ENCODE measurements at places on chromosomes 2 and 18. TPM values are rescaled to one million over a fixed set of nuclear protein-coding genes. Genes with fewer than 3 reads are reported as not detected.

- H3K27ac ChIP-seq: no peak overlapping the region
- no peak overlapping the region for H3K4me3 ChIP-seq
- no peaks in the 10 kb centered on the region for H3K4me1 ChIP-seq
- no peaks in the 10 kb centered on the region for H3K27me3 ChIP-seq
- no peak for DNase-seq
These were observed 223.0 kb downstream of the NBAS start for GRCh38 chr2:15337996-15338666.

GRCh38 chr2:5926871-5927512 is 234.8 kb downstream of the SOX11 start:
- no peak overlapping the region for H3K27ac ChIP-seq
- no peaks in the 10 kb centered on the region for H3K4me1 ChIP-seq
- H3K27me3 ChIP-seq: no peaks in the 10 kb centered on the region
- no peak for DNase-seq

- H3K27ac ChIP-seq: no peak overlapping the region
- no peak overlapping the region for H3K4me3 ChIP-seq
- peaks cover 14% of the 10 kb centered on the region for H3K4me1 ChIP-seq
- DNase-seq: no peak
- no peaks in the 10 kb centered on the region for H3K27me3 ChIP-seq
These were observed 51.9 kb downstream of the PTPRM start for GRCh38 chr18:7618891-7619442.

DNA sequence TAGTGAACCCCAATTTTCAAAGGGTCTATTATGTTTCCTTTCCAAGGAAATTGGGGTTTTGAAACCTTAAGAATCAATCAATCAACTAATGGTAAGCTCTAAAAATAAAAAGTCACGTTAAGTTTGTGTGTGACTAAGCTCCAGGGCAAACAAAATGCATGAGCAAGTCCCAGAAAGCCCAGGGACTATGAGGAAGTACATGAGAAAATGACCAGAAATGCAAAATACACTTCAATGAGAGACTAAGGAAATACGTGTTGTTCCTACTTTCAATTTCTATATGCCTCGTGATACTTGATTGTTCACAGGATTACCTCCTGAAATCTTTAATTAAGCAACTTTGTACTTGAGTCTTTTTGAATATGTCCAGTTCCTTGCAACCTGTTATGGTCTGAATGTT is 684.4 kb upstream of the SYT4 start:
- H3K27ac ChIP-seq: no peak overlapping the region
- no peak for DNase-seq
- H3K4me3 ChIP-seq: no peak overlapping the region

DNA sequence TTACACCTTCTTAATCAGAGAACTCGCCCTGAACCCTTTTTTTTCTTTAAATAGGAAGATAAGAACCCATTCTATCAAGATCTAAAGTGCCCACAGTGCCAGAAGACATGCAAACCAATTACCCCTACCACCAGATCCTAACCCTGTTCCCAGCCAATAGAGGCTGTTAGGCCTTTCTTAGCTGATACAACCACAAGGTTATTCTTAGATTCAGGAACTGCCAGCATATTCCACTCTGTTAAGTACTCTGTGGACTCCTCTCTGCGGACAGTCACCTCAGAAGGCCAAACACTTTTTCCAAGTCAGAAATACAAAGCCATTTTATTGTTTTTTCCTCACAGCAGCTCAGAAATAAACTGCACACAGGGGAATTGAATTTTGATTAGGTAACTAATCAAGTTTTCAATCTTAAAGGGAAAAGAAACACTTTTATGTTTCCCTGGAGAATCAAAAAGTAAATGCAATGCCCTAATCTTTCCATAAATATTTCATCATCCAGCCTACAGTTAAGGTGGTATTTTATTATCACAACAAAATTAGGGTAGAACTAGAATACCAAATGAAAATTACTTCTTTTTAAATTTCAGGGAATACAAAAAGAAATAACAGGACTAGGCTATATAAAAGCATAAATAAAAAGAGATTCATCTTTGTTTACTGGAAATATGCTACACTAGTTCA is 111.4 kb downstream of the NBAS start:
- no peaks in the 10 kb centered on the region for H3K27me3 ChIP-seq
- DNase-seq: no peak
- no peak overlapping the region for H3K27ac ChIP-seq
- H3K4me3 ChIP-seq: no peak overlapping the region
- peaks cover 4% of the 10 kb centered on the region for H3K36me3 ChIP-seq

- no peak for DNase-seq
- H3K36me3 ChIP-seq: no peaks in the 10 kb centered on the region
- no peak overlapping the region for H3K27ac ChIP-seq
These were observed 8.9 kb downstream of the DIS3L2 start for GRCh38 chr2:231970461-231970860.

DNA sequence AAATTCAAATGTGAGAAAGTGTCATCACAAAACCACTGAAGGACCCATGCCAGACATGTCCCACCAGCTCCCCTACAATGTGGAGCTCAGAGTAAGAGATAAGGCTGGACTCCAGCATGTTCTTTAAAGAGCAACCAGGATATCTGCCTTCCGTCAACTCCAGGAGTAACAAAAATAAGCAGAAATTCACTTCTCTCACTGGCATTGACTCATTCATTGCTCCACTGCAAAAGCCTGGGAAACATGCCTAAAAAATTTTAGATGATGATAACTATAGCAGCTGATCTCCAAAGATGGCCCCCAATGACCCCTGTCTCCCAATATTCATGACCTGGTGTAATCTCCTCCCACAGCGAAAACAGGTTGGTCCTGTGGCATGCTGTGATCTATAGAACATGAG is 314.5 kb downstream of the NCKAP5 start:
- no peak for DNase-seq
- H3K36me3 ChIP-seq: no peaks in the 10 kb centered on the region
- no peak overlapping the region for H3K4me3 ChIP-seq
- H3K27me3 ChIP-seq: no peaks in the 10 kb centered on the region
- H3K27ac ChIP-seq: no peak overlapping the region

- no peaks in the 10 kb centered on the region for H3K36me3 ChIP-seq
- no peaks in the 10 kb centered on the region for H3K4me1 ChIP-seq
These were observed 184.2 kb upstream of the HDAC4 start for GRCh38 chr2:239584986-239585385.

DNA sequence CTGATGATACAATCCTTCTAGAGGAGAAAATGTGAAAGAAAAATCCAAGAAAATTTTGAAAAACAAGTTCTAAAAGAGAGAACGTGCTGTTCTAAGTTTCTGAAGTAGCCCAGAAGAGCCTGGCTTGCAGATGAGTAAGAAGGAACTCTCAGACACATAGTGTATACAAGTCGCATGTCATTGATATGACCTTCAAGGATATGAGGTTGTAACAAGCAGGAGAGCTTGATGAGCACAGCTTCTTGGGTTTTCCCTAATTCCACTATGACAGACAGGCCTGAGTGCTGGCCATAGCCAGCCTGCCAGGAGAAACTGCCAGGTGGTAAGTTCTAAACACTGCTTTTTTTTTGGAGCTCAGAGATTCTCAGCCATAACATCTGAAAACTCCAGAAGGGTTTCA is 235.7 kb upstream of the SIX2 start:
- H3K27me3 ChIP-seq: no peaks in the 10 kb centered on the region
- H3K4me1 ChIP-seq: no peaks in the 10 kb centered on the region
- DNase-seq: no peak
- no peaks in the 10 kb centered on the region for H3K36me3 ChIP-seq
- H3K4me3 ChIP-seq: no peak overlapping the region

Gene KYNU
- 24.0 TPM for total RNA-seq

Gene SAP130
- total RNA-seq: 4.8 TPM

Gene FAM237A
- not detected for total RNA-seq

Gene TSPYL6
- under 0.01 TPM for total RNA-seq

Gene TXNDC2
- under 0.01 TPM for total RNA-seq

Gene C2orf15
- 0.33 TPM for total RNA-seq

Gene TDRD15
- total RNA-seq: 0.75 TPM
